HCEC 1CT (cell line): ENCODE measurements at places on chromosomes 3 and 15.
A peak's percentile ranks its signal among the peaks of the same experiment; 100 is the strongest.

DNA sequence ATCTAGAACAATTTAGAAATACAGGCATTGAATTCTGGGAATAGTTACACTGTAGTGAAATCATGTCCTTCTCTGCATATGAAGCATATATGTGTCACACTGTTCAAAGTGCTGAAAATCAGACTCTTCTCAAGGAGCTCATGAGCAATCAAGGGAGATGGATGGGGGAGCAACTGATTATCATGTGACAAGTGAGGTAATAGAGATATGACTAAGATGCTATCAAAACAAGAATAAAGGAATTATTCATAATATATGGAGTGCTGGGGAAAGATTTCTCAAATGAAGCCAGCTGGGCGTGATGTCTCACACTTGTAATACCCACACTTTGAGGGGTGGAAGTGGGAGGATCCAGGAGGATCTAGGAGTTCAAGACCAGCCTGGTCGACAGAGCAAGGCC is 74.9 kb upstream of the CHRNB4 start:
- DNase-seq = peak; percentile 93

GRCh38 chr3:106103383-106103782 is 234.6 kb upstream of the CBLB start:
- no peak for DNase-seq

DNA sequence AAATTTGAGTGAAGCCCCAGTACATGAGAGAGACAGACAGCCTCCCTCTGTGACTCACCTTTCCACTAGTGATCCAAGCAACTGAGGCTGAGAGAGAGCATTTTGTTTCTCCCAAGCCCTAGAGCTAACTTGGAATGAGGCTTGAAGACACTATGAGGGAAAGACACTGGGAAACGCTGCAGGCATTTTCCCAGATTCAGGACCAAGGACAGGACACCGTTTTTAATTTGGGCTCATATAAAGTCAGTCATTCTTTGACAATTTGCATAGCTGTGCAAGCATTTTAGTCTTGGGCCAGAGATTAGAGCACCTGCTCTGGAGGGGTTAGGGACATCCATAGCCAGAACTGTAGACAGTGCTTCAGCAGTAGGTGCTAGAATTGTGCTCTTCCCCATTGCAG is 249.0 kb downstream of the AGBL1 start:
- DNase-seq = no peak

DNA sequence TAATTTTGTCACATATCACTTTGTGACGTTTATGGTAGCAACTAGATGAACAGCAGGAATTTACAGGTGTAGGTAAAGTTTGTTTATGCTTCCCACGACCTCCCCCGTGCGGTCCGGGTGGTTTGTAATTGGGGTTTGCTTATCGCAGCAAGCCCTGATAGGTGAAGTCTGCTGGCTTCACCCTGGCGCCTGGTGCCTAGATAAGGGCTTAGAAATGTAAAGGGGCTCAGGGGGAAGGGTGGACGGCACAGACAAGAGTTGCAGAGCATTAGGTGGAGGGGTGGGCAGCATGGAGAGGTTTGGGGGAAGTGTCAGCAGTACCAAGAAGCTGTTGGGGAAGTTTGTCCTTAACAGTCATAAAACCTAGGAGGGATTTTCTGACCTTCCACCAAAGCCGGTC is 108.1 kb upstream of the RNF7 start:
- no peak for DNase-seq

DNA sequence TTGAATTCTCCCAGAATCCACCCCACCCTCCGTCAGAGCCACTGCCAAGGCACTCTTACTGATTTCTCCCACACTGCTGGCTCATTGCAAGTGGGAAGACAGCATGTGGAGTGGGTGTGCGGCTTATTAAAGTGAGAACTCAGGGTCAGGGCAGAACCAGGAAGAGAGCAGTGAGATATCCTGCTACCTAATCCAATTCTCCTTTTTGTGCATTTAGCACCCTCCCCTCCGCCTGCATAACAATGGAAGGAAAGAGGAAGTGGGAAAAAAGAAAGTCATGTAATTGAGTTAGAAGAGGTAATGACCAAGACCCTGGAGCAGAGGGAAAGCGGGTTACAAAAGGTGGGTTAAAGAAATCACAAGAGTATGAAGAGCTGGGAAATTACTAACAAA is 27.8 kb upstream of the PIK3CB start:
- no peak for DNase-seq

- peak; percentile 43 for DNase-seq
These were observed 65.8 kb upstream of the FLNB start for GRCh38 chr3:57942388-57942787.
